Activated CD4-positive, alpha-beta T cell treated with anti-CD3 and anti-CD28 coated beads for 1 hour (primary cell): ENCODE measurements at places on chromosomes 1 and 21.

GRCh38 chr21:33514229-33514628 is 22.7 kb upstream of the DNAJC28 start:
- no peak for DNase-seq

GRCh38 chr1:116948046-116948445 is 38.3 kb downstream of the PTGFRN start:
- no peak for DNase-seq

DNA sequence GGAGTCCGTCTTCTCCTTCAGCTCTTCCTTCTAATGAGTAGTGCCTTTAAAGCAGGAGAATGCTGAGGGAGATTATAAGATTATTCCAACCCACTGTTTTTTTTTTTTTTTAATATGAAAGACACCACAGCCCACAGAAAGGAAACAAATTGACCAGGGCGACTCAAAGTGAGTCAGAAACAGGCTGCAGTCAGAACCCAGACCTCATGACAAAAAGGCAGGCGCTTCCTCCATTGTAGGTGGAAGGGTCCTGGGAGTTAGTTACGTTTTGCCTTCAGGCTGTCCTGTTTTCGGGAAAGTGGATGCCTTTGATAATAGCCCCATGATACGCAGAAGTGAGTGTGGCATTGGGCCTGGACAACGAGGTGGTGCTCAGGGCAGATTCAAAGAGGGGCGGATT is 21.0 kb downstream of the PLXNA2 start:
- DNase-seq: no peak

GRCh38 chr1:215543191-215543606 is 23.9 kb upstream of the KCTD3 start:
- DNase-seq: no peak

DNA sequence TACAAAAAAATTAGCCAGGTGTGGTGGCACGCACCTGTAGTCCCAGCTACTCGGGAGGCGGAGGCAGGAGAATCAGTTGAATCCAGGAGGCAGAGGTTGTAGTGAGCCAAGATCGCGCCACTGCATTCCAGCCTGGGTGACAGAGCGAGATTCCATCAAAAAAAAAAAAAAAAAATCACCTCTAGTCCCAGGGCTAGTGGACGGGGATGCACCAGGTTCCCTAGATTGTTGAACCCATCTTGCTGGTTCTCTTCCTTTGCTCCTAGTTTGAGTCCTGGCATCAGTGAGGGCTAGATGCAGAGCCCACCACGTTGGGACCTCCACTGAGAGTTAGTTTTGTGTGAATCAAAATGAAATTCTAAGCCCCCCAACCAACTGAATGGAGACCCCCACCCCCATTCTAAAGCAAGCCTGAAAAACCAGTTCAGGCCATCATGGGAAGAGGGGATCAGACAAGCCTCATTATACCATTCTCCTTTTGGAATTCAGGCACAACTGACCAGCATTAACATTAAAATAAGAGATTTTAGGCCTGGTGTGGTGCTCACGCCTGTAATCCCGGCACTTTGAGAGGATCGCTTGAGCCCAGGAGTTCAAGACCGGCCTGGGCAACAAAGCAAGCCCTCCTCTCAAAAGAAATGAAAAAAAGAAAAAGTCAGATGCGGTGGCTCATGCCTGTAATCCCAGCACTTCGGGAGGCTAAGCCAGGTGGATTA is 17.9 kb upstream of the L1TD1 start:
- DNase-seq: no peak

- peak; percentile 82 for DNase-seq
Observed at GRCh38 chr1:206635080-206635977, at the start of gene DYRK3. Gene DYRK3, plus strand, starts transcription at chr1:206635536. Its CDS starts 168 bp downstream, at chr1:206635704.

DNA sequence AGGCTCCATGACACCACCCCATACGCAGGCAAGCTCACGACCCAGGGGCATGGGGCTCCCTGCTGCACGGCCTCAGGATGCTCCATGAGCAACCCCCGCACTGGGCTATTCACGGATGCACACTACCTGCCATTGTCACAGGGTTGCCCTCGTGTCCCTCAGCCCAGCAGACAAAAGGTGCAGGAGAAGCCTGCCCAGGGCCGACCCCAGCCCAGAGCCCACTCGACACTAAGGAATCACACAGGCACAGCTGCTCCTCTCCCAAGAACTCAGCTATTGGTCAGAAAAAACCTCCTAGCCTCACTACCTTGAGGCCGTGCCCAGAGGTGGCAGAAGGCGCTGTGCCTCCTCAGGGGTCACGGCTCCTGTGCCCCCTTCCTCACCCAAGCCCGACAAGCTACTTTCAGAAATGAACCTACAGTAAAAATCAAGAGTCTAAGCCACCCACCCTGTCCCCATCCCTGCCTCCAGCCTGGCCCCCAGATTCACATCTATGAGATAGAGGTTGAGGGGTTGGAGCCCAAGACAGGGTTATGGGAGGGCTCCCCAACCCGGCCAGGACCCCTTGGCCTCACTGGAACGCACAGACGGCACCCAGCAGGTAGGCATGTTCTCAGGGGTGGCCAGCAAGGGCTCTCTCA is 6.4 kb upstream of the SPATC1L start:
- DNase-seq: no peak
